NCI-H460 (cell line): ENCODE measurements at places on chromosomes 2 and 18. TPM values are rescaled to one million over a fixed set of nuclear protein-coding genes. Genes with fewer than 3 reads are reported as not detected.

DNA sequence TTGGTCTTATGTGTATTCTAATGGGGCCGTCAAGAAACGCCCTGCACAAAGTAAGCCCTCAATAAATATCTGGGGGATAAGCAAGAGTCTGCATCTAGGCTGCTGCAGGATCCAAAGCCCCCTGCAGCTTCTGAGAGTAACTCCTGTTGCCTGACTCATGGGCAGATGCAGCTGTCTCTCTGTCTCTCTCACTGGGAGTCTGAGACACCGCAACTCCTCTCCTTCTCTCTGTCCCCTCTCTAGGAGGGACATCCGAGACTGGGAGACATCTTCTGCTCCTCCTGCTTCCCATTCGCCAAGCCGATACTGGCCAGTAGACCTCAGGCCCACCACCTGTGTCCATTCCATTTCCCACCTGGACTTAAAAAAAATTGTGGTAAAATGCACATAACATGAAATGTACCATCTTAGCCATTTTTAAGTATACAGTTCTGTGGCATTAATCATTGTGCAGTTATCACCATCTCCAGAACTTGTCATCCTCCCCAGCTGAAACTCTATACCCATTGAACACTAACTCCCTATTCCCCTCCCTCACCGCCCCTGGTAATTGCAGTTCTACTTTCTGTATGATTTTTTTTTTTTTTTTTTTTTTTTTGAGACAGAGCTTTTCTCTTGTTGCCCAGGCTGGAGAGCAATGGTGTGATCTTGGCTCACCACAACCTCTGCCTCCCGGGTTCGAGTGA is 20.1 kb downstream of the DYSF start:
- DNase-seq = no peak

DNA sequence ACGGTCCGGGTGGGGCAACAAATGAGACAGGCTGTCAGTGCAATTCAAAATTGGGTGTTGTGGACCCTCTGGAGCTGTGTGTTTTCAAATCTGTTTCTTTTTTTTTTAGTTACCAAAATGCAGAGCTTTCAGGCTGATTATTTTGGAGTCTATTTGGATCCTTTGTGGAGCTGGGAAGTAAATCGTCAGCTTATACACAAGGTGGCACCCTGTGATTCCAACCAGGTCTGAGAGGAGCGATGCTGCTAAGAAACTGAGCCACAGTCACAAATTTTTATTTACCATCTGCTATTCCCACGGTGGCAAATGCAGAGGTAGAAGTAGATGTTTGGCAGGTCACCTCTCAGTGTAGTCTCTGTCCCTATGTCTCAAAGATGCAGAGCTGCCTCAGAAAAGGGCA is 3.8 kb upstream of the EPC2 start:
- no peak for DNase-seq

DNA sequence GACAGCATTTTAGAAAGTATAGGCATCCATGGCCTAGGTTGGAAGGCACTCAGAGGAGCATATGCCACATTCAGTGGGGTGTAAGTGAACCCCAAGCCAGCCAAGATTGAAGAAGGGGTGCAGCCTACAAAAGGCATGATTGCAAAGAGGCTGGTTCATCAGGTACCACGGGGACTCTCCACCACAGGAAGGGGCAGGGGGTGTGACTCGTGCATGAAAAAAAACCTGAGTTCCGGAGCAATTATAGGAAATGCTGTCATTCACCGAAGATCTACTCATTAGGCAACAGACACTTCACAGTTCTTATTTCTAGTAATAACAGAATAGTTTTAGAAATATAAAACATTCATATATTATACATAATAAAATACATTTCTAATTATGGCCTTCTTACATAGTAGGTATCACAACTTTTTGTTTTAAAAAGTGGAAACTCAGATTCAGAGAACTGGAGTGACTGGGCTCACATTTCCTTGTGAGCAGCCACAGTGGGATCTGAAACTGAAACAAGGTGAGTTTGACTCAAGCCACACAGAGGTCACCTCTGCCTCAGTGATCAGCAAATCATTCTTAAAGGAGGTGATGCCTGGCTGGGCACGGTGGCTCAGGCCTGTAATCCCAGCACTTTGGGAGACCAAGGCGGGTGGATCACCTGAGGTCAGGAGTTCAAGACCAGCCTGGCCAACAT is 188.4 kb upstream of the GYPC start:
- no peak for DNase-seq

DNA sequence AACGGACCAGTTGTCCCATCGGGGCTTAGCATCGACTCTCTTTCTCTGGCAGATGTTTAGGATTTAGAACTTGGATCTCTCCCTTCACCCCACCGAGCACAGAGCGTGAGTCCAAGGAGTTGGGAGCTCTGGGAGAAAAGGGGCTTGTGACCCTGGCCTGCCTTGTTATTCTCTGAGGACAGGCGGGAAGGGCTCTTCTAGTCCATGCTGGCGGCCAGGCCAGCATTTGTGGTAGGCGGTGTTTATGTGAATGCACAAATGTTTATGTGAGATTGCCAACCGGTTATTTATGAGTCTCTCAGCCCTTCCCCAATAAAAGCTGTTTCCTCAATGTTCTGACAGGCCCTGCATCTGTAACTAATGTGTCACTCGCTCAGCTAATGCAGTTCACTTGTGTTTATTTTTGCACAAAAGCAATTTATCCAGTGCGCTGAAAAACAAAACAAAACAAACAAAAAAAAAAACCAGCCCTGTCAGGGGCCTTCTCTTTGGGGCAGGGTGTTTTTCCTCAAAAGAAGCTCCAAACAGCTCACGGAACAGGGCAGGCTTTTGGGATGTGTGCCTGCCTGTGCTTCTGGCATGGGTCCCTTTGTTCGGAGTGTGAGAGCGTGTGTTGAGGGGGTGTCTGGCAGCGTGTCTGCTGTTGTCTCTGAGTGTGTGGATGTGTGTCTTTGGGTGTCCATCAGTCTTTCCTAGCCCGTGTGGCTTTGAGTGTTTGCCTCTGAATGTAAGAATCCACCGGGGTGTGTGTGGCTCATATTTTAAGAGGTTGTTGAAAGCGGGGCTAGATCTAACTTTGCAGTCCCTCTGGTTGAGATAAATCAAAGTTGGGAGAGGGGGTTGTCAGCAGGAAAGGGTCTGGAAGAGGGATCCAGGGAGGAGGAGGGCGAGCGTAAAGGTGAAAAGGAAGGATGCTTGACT is 52.8 kb upstream of the HAAO start:
- no peak for DNase-seq

DNA sequence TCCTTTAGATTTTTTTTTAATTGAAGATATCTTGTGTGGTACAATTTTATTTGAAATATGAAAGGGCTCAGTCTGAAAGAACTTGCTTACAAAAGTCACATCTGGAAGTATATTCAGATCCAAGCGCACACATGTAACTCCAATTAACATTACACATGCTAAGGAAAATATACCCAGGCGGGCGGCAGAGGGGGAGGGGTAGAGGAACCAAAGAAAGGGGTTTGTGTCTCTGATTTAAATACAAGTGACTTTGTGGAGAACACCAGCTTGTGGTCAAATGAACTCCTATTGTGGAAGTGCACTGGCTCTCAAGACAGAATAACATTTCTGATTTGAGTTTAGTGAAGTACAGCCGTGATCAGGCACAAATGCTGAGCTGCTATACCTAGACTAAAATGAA is 280.2 kb upstream of the SOX11 start:
- no peak for DNase-seq

GRCh38 chr18:703213-703967 is 9.0 kb downstream of the ENOSF1 start:
- no peak for DNase-seq

DNA sequence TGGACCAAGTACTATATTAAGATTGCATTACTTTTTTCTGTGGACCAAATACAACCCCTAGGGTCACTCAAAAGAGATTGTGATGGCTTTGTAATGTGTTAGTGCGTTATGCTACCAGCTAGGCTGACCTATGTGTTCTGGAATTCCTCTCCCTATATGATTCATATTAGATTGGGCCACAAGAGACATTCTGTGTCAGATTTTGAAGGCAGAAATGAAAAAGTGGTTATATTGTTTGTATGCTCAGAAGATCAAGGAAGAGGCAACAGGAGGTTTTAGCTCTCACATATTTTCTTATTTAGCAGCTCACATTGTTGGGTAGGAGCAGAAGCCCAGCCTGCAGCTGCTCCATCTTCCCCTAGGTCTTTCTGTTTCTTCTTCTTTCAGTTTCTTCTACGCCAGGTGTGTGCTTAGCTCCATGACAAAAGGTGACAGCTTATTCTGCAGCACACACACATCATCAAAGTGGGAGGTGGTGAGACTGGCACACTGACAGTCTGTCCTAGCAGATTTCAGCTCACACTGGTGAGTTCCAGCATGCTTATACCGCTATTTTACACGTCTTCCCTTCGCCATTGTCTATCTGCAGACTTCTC is 156.8 kb upstream of the UBE2E3 start:
- DNase-seq = no peak

- DNase-seq = no peak
Measured at GRCh38 chr2:144464730-144465129, 55.2 kb downstream of the ZEB2 start.

DNA sequence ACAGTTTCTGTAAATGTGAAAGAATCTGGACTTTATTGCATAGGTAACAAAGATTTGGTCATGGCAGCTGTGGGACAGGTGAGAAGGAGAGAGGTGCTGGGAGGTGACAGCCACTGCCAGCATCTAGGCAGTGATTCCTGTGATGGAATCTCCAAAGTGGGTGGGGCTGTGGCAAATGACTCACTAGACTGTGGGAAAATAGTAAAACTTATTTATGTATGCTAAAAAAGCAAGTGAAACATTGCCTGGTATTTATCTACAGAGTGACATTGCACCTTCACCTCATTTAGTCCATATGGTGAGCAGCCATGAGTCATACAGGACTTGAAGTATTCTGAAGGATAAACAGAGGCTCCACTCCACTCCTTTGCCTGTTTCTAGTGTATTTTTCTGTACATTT is 145.3 kb upstream of the MEX3C start:
- DNase-seq = no peak

DNA sequence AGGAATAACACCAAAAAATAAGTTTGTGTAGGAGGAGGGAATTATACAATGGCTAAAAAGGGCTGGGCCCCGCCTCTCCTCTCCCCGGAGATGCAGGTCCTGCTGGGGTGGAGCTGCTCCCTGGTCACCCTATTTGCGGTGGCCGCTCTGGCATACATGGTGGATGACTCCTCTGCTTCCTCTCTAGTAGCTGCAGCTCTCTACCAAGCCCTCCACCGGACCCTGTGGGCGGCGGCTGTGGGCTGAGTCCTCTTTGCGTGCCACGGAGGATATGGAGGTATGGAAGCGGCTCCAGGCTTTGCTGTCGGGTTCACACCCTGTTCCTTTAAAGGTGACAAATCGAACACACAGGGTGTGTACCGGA is 77.1 kb upstream of the SEC11C start:
- no peak for DNase-seq

DNA sequence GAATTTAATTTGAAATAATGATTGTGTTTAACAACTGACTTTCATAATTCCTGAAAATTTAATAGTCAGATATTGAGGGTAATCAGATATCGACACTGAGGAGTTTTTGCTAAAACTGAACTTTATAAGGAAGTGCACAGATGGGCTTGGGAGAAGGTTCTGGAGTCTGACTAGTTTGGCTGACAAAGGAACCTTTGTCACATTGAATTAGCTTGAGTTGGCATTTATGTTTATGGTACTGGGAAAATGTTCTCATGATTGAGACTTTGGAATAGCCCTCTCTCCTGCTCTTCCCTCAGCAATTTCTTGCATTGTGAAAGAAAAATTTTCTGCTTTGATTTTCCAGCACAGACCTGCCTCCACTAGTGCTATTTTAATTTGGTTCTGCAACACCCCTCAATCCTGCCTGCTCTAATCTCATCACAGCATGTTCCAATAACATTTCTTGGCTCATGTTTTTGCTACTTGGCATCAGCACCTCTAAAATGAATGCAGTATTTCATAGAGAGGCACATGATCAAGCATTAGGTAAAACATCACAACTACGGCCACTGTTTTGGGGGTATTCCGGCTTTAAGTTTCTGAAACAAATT is 133.9 kb upstream of the FSHR start:
- DNase-seq = no peak

GRCh38 chr2:193774166-193774565 is 1579.4 kb upstream of the TMEFF2 start:
- DNase-seq = no peak

GRCh38 chr2:217437290-217437870 is 565.4 kb downstream of the TNS1 start:
- DNase-seq = no peak

GRCh38 chr2:128735296-128735960 is 416.8 kb upstream of the HS6ST1 start:
- no peak for DNase-seq

- DNase-seq = peak; percentile 64
Measured at GRCh38 chr2:38465789-38466127, 88.7 kb upstream of the ATL2 start.

DNA sequence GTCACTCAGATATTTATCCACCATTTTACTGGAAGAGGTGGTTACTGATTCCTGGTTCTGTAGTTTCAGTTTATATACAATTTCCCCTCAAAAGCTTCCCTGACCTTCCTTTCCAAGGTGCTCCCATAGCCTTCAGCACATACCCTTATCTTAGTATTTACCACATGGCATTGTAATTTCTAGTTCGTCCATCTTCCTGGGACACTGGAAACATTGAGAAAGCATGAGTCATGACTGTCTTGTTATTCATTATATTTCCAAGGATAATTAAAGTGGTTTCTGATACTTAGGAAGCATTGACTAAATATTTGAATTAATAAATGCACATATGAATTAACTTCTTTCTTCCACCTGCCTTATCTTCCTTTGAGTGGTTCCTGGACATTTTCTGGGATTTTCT is 203.8 kb downstream of the ETAA1 start:
- DNase-seq = no peak

DNA sequence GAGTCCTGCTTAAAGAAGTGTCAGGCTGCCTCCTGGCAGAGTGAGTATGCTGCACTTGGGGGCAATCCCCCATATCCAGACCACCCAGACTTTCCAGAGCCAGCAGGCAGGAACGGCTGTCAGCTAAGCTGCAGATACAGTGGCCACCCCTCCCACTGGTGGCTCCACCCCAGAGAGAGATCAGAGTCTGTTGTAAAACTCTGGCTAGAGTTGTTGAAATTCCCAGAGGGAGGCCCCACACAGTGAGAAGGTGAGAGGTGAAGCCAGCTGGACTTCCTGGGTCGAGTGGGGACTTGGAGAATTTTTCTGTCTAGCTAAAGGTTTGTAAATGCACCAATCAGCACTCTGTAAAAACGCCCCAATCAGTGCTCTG is 533.8 kb upstream of the ACVR2A start:
- no peak for DNase-seq

The WNT10A gene
- total RNA-seq = not detected in 2 replicates

The FEV gene
- total RNA-seq = not detected in 2 replicates

The NEMP2 gene
- total RNA-seq = 12.9 and 13.0 TPM in 2 replicates

The CROCC2 gene
- not detected in 2 replicates for total RNA-seq
